ENCODE measurements at places on chromosomes 3 and 15.

DNA sequence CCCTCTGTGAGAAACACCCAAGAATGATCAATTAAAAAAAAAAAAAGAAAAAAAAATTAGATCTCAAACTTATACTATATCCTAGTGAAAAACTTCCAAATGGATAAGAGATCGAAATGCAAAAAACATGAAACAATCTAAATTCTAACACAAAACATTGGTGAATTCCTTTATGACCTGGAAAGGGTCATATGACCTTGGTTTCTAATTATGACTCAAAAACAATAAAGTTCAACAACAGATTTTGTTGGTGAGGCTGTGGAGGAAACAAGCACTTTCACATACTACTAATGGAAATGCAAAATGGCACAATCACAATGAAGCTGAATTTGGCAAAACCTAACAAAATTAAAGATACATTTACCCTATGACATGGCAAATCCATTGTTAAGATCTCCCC, 45.3 kb downstream of the HSPBAP1 start:
- DNase-seq: no peak

DNA sequence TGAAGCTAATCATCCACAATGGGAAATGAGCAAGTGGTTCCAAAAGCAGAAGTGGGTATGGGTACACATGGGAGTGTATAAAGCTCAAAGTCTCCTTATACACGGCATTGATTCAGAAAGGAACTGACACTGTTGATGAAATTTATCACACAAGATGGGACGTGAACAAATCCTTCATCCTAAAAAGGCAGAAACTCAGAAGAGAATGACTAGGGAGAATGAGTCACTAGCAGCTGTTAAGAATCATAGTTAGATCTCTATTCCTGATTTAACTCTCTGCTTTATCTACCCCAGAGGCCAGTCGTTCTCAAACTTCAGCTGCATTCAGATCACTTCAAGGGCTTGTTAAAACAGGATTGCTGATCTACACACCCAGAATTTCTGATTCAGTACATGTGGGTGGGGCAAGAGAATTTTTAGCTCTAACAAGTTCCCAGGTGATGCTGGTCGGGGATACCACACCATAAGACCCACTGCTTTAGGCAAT, 97.7 kb upstream of the PHLDB2 start:
- DNase-seq: peak; percentile 80

GRCh38 chr3:9402410-9403228, 5.2 kb downstream of the SETD5 start:
- DNase-seq: no peak

- peak; percentile 29 for DNase-seq
Observed at GRCh38 chr15:75456710-75457109, 5.2 kb upstream of the SIN3A start.

- no peak for DNase-seq
Observed at GRCh38 chr3:42721690-42722089, 19.1 kb upstream of the HHATL start.

DNA sequence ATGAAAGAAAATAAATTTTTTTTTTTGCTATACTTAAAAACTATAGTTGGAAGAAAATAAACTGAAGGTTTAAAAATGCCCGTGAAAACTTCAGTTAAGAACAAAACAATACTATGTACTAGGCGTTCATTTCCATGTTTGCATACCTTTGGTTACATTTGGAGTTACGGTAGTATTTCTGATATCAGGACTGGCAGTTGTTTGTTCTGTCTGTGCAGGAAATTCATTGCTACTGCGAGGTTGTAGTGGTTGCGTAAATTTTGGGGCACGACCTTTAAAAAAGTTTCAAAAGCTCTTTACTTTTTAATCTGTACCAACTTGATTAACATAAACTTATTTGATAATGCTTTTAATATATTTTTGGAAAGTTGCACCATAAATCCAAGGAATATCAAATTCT, 47.9 kb downstream of the ST3GAL6 start:
- no peak for DNase-seq

- peak; percentile 41 for DNase-seq
Observed at GRCh38 chr3:141680620-141681389, 57.3 kb upstream of the RNF7 start.

DNA sequence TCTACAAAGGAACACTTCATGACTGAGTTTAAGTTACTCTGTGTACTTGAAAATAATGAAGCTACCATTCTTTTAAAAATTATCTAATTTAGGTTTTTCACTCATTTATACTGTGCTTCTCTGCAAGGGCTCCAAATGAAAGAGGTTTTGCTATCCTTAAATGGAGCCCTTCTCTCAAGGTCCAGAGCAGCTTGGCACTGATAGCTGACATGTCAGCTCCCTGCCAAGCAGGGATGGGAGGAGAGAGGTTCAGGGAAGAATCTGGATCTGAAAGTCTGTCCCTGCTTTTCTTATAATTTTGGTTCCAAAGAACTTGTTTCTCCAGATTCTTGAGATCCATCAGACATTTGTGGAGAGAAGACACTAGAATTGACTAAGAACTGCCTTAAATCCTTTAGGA, 39.1 kb downstream of the MRPS11 start:
- no peak for DNase-seq

DNA sequence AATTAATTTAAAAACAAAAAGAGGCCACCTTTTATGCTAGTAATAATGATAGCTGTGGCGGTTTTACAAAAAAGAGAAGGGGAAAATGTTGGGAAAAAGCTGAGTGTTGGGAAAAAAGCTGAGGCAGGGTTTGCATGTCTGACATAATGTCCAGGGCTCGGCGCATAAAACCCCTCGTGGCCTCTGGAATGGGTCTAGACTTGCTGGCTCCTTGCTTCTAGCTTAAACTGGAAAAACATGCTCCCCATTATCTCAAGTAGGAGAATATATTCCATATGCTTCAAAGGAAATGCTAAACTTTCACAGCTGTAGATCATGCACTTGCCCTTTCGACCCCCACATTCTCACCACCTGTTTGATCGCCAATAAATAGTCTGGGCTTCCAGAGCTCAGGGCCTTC, 53.0 kb downstream of the CYP19A1 start:
- no peak for DNase-seq

DNA sequence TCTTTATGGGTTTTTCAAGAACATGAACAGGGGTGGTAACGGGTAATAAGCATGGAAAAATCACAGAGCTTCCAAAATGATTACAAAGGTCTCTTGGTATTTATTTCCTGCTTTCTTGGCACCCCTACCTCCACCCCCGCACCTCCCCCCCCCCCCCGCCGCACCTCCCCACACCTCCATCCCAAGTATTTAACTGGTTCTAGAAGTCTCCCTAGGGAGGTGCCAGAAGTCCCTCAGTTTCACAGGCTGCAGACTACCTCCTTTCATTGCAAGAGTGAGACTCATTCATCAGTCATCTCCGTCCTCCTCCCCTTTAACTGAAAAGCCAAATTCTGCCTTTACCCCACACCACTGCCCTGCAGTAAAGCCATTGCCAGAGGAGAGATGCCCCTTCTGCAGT, 169.4 kb downstream of the ALDH1A2 start:
- DNase-seq: no peak

DNA sequence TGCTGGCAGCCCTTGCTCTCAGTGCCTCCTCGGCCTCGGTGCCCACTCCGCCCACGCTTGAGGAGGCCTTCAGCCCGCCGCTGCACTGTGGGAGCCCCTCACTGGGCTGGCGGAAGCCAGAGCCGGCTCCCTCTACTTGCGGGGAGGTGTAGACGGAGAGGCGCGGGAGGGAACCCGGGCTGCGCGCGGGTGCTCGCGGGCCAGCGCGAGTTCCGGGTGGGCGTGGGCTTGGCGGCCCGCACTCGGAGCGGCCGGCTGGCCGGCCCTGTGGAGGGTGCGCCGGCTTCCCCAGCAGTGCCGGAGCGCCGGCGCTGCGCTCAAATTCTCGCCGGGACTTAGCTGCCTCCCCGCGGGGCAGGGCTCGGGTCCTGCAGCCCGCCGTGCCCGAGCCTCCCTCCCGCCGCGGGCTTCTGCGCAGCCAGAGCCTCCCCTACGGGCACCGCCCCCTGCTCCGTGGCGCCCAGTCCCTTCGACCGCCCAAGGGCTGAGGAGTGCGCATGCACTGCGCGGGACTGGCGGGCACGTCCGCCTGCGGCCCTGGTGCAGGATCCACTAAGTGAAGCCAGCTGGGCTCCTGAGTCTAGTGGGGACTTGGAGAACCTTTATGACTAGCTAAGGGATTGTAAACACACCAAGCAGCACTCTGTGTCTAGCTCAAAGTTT, 231.5 kb downstream of the EFHB start:
- DNase-seq: no peak

DNA sequence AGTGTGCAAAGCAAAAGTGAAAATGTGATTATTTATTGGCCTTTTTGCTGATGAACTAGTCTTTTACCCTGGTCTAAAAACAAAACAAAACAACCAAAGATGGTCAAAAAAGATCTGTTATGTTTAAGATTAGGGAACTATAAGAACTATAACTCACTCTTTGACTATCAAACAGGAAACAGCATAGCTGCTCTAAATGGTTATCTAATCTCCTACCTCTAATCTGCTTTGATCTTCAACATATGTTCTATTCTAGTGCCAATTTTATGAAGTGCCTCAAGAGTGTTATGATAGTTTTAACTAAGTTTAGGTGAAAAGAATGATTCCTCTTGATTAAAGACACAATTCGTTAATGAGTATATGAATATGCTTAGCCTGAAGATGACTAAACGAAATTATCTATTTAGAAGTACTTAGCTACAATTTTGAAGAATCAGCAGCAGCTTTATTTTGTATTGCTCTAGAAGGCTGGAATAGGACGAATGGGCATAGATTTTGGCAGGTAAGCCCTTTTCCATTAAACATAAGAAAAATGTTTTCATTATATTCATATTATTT, 46.0 kb downstream of the SETD2 start:
- no peak for DNase-seq

- DNase-seq: peak; percentile 22
Observed at GRCh38 chr3:160564949-160565441, 376 bp downstream of the KPNA4 start.

- no peak for DNase-seq
Observed at GRCh38 chr3:182895513-182896112, 84.7 kb downstream of the DCUN1D1 start.

DNA sequence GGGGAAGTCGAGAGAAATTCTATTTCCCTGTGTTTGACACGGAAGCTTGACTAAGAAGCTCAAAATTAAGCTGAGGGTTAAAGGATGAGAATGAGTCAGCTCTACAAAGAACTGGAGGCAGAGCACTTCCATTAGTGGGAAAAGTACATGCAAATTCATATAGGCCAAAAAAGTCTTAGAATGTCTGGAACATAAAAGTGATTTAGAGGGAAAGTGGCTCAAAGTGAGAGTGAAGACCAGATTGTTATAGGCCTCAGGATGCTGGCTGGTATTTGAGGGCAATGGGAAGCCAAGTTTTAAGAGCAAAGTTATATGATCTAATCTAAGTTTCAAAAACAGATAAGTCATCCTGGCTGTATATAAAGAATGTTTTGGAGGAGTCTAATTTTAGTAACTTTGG, 857.3 kb downstream of the NAALADL2 start:
- peak; percentile 88 for DNase-seq

GRCh38 chr3:184619369-184619768, 57.8 kb downstream of the EPHB3 start:
- no peak for DNase-seq

- DNase-seq: no peak
Observed at GRCh38 chr3:19093084-19093483, 55.2 kb upstream of the KCNH8 start.

GRCh38 chr3:78249294-78249693, 1209.4 kb downstream of the ROBO2 start:
- no peak for DNase-seq

- no peak for DNase-seq
Observed at GRCh38 chr3:133570937-133571320, 2.6 kb upstream of the CDV3 start.

DNA sequence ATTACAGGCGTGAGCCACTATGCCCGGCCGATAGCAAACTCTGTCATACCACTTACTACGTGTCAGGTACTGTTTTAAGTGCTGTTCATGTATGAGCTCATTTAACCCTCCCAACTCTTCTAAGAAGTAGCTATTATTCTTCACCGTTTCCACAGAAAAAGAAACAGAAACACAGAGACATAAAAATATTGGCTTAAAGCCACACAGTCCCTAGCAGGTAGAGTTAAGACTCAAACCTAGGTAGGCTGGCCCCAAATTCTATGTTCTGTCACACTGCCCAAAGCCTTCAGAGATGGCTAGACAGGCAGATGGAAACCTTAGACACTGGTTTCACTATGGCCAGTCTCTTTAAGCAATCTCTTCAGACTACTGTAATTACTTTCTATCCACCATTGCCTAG, 149.8 kb upstream of the KCNMB2 start:
- no peak for DNase-seq

- DNase-seq: no peak
Observed at GRCh38 chr3:37504583-37505357, 330.4 kb upstream of the LRRFIP2 start.

DNA sequence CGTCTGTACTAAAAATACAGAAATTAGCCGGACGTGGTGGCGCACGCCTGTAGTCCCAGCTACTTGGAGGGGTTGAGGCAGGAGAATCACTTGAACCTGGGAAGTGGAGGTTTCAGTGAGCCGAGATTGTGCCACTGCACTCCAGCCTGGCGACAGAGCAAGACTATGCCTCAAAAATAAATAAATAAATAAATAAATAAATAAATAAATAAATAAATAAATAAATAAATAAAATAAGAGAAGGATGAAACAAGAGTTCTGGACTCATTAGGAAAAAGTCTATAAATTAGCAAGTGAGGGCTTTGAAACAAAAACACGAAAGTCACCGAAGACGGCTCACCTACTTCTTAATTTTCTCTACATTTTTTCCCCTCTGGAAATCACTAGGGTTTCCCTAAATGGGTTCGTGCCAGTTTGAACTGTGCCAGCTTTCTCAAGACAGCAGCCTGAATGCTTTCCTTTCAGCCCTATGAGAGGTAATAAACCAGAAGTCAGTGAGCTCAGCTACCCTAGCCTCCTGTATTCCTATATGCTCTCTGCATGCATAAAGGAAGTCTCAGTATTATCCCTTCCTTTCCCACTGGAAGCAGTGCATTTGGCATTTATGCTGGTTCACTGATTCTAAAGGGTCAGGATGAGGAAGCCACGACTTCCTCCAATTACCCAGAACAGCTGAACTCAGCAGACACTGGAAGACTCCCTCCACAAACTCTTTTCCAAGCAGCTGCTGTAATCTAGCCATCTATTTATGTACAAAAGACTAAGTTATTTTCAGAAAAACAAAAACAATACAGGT, 266.9 kb downstream of the ZBBX start:
- DNase-seq: no peak

- no peak for DNase-seq
Observed at GRCh38 chr3:26018889-26019288, 229.0 kb downstream of the OXSM start.

DNA sequence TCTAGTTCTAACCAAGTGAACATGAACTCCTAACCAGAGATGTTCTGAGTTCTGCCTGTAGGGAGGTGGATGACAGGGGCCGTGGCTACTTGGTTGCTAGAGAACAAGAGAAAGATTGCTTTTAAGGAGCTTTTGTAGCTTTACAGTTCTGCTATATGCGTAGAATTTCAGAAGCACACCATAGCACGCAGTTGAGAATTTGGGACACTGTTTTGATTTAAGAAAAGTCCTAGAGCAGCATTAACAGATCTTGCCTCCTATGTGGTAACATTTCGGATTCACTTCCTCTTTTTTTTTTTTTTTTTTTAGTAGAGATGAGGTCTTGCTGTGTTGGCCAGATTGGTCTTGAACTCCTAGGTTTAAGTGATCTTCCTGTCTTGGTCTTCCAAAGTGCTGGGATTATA, 181.7 kb downstream of the TCF12 start:
- no peak for DNase-seq

- DNase-seq: no peak
Observed at GRCh38 chr15:65365229-65365628, 12.6 kb downstream of the IGDCC3 start.

- DNase-seq: no peak
Observed at GRCh38 chr15:53836618-53837017, 77.2 kb upstream of the WDR72 start.

- DNase-seq: peak; percentile 63
Observed at GRCh38 chr15:55649058-55649423, 60.9 kb upstream of the PYGO1 start.
